NCI-H2081 treated with DMSO at 0.1 percent for 48 hours (cell line): ENCODE measurements at places on chromosomes 1 and 21.

- no peak for DNase-seq
Measured at GRCh38 chr1:9110669-9111356, 18.1 kb downstream of the GPR157 start.

DNA sequence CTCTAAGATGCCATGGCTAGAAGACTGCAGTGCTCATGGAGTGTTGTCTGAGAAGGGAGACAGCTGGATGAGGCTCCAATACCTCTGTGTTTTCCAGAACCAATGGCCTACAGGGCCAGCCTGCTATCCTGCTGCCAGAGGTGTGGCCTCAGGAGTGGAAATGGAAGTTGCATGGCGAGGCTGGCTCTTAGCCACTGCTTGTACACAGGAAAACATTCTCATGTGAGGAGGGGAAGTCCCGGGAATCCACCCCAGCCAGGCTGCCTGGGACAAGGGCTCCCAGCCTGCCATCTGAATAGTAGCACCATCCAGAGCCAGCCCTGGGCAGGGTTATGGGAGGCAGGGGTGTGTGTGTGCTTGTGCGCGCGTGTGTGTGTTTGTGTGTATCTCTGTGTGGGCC is 56.5 kb downstream of the SDC3 start:
- DNase-seq, result no peak

DNA sequence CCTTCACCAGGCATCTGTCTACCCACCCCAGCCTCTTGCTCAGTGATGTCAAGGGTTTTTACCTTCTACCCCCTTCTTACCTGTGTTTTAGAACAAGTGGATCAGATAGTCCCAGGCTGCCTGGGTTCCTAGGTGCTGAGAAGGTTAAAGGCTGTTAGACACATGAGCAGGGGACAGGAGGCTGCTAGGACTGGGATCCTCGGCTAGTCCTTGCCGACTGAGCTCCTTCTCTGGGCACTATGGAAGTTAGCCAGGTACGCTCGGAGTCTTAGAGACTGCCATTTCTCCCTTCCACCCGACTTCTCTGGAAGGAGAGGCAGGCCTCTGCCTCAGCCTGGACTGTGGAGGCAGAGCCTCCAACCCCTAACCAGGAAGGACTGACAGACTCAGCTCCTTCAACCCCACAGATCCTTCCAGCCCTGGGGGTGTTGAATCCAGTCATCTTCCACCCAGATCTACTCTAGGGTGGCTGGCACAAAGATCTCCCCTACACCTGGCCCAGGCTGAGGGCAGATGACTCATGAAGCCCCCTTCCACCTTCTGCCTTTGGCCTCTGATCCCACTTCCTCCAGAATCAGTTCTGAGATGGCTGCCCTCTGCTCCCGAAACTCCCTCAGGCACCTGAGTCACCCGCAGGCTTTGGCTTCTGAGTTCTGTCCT is at the start of gene DYNLT4:
Gene DYNLT4, minus strand, starts transcription at position 648 of the 660 bp plus-strand sequence. CDS start 683 bp downstream, outside the sequence.
- DNase-seq, result no peak

DNA sequence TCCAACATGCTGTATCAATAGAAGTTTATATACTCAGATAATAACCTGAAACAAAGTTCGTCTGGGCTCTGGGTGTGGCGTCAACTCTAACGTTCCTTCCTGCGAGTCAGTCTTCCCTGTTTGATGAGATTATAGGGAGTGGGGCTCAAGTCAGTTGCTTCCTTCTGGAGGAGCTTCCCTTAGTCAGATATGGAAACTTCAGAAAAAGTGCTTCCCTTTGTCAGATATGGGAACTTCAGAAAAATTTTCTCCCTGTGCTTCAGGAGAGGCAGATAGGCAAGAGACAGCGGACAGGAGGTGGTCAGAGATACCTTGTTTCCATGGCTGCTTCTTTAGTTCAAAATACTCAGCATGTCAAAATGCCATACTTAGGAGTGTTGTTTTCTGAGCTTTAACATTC is 51.1 kb upstream of the PRDX6 start:
- DNase-seq, result no peak

GRCh38 chr1:150168960-150169601 is 19.4 kb downstream of the PLEKHO1 start:
- no peak for DNase-seq

- no peak for DNase-seq
Measured at GRCh38 chr1:54743416-54744226, 20.7 kb downstream of the PARS2 start.

GRCh38 chr1:99577313-99577712 is 68.6 kb upstream of the PALMD start:
- no peak for DNase-seq

GRCh38 chr1:91799863-91800262 is 86.1 kb downstream of the TGFBR3 start:
- no peak for DNase-seq

DNA sequence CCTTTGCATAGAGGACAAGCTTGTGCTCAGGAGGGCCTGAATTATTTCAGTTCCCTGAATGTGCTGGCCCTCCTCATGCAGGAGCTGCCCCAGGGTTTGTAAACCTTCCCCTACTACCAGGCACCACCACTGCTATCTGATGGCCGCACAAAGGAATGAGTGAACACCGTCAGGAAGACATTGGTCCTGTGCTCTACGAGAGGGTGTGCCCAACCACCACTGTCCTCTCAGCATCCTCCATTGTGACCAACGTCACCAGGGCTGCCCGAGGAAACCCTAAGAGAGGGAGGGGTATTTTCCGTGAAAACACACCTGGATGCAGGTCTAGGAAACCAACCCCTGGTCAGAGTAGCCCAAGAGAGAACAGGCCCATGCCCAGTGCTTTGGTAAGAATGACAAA is 657.5 kb downstream of the KIF26B start:
- DNase-seq, result no peak

- DNase-seq, result no peak
Measured at GRCh38 chr1:230066031-230066430, 1.0 kb upstream of the GALNT2 start.

DNA sequence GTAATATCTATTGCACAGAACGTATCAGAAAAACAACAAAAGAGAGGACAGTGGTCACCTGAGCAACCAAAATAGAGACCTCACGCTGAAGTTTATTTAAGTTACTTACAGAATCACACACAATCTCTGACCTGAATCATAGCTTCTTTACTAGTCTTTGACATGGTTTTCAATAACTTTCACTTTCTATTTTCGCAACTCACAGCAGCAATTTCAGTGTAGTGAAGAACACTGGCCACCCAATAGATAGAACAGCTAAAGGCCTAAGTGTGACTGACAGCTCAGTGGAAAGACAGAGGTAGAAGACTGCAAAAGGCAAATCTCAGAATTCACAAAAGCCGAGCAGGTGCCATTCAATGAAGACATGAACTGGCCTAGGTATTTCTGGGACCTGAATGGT is 435.6 kb upstream of the CHRM3 start:
- no peak for DNase-seq

DNA sequence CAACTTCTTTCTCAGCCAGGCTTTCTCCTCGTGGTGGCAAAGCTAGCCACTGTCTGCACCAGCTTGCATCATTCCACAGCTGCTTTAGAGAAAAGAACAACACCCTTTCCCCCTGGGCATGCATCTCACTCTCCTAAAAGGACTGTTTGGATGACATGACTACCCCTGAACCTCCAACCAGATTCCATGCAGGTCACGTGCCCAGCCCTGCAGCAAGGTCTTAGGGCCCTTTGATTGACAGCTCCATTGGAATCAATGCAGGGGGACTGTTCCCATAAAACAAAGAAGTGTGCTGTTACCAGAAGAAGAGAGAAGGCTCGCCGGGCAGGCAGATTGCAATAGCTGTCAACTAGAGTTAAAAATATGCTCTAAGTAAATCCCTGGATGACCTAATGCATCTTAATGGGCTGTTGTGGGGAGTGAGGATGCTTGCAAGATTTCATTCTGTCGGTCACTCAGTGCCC is 24.4 kb downstream of the KCNA2 start:
- no peak for DNase-seq
